ENCODE measurements at places on chromosomes 3 and 15.

GRCh38 chr3:197811343-197811742 lies 20.3 kb downstream of the LRCH3 start:
- DNase-seq: no peak

- no peak for DNase-seq
Observed at GRCh38 chr15:90230610-90231009, 3.1 kb downstream of the CIB1 start.

DNA sequence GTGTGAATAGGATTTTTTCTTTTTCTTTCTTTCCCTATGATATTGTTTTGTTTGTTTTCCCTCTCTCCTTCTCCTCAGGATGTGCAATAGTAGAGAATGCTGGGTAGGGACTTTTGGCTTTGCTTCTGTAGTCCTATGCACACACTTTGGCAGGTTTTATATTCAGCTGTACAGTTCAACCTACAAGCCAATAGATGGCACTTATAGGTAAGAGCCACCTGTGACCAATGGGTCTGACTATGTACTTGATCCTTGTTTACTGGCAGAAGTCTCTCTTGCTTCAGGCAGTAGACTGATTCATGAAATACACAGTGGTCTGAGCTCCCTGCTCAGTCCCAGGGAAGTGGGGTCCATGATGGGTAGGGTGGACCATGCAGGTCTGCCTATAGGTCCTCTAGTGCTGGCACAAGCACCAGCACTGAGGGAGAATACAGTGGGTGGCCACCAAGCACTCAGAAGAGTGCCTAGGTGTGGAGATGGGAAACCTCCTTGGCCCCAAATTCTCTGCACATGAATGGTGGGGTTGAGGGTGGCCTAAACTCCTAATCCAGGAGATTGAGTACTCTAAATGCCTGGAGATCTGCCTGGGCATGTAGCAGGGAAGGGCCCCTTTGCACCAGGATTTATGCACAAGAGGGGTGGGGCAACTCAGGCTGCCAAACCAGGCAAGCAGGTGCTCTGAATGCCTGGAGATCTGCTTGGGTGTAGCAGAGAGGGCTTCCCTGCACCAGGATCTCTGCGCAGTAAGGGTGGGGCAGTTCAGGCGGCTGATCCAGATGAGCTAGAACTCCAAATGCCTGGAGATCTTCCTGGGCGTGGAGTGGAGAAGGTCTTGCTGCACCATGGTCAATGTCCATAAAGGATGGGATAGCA lies 176.1 kb downstream of the DOCK3 start:
- no peak for DNase-seq

DNA sequence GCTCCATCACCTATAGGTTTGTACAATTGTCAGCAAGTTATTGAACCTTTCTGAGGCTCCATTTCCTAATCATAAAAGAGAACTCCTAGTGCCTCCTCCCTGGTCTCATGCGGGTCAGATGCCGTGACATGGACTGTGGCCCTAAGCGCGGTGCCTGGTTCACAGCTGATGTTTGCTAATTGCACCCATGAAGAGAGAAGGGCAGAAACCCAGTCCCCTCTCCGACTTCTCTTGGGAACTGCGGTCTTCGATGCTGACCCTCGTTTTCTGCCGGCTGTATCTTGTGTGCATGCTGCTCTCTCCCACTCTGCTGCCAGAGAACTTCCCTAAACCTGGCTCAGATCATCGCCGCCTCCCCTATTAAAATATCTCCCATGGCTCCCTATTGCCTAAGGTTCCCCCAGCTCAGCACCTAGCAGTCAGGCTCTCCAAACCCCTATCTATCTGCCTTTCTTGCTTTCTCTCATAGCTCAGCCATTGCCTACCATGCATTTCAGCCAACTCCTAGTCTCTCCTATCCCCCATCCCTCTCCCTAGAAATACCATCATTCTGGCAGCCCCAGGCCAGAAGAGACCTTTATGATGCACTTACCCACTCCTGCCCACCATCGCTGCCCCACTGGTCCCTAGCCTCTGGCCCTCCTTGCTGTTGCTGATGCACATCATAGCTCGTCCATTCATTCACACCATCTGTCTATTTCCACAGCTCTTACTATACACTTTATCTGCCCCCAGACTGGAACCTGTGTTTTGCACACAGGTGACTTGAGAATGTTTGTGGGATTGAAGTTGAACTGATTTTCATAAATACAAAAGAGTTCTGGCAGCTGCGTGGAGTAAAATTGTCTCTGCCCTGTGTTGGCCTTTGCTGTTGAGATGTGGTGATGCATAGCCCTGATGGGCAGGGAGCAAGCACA lies 6.6 kb downstream of the ISG20 start:
- no peak for DNase-seq

DNA sequence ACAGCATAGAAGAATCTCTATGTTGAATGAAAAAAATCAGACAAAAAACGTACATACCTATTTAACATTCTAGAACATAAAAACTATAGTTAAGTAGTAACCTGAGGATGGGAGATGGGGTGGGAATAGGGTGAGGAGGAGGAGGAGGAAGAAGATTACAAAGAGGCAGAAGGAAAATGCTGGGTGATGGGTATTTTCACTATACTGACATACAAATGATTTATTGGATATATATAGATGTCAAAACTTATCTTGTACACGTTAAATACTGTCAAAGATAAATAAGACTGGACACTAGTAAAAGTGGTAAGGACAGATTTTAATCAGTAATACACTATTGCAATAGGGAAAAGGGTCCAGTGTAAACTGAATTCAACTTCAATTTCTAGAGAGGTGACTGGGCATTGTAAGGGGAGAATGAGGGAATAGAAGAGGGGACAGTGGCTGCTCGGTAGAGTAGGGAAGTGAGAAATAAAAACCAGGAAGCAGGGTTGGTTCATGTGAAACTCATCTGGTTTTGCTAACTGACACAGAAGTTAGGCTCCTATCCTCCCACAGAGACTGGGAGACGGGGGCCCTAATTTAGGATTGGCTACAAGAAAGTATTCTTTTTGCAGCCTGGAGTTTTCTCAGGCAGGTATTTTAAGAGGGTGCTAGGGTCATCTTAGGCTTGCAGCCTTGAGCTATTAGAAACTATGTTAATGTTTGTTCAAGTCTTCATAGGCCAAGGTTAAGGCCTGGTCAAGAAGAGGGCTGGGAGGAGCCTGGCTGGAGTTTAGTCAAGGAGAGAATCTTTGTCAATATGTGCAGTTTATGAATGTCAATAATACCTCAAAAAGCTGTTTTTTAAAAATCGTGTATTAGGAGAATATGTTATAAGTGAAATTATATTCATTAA lies 15.0 kb upstream of the C15orf61 start:
- DNase-seq: no peak

DNA sequence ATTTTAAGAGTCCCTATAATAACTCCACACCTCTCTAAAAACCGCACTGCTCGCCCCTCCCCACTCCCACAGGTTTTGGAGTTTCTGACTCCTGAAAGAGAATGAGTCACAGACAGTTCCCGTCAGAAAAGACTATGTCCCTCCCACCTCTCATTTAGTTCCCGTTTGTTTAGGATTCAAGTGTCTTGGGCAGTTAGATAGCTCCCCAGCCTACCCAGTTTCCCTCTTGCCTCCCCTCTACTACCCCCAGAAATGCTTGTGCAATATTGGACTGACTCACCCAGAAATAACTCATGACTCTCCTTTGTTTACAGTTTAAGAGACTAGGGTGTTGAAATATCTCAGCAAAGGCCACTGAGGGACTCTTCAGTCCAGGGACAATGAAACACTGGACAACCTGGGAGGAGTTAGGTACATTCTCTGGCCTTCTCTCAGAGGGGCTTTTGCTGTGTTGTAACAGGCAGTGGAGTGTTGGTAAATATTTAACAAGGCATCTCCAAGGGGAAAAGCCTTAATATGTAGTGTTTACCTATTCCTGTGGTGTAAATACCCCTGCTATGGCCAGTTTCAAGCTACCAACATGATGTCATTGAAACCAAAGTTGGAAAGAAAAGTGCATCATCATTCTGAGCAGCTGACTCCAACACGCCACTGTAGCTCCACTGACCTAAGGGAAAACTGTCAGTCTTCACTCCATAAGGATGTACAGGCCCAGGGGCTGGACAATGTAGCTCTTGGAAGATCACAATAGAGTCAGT lies 96.1 kb upstream of the CHD2 start:
- DNase-seq: peak; percentile 99

DNA sequence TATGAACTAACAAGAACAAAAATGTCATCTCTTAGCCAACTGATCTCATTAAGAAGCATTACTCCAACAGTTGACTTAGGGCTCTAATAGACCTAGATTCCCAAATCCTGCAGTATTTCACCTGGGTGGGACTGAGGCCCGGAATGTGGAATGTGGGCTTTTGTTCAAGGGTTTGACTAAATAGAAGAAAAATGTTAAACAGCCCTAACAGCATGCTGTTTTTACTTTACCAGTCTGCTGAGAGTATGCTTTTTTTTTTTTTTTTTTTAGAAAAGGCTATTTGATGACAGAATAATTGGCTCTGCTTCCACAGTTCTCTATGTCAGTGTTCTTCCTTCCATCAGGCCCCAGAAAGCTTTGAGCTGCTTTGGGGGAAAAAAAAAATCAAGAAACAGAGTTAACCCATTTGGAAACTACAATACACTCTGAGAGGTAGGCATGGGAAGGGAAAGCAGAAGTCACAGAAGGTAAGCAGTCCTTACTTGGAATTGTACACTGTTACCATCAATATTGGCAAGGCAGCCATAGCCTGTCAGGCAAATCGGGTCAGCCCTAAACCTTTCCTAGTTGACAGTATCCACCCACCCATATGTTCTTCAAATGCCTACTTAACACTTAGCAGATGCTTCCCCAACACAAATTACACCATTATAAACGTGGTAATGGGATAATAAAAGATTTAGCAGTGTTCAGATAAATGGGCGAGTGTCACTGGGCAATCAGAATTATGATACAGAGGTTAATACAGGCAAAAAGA lies 224.2 kb downstream of the CNTN3 start:
- DNase-seq: no peak

All from HFF-Myc (cell line).